ENCODE measurements at places on chromosomes 4 and X. TPM values are rescaled to one million over a fixed set of nuclear protein-coding genes. Genes with fewer than 3 reads are reported as not detected.

DNA sequence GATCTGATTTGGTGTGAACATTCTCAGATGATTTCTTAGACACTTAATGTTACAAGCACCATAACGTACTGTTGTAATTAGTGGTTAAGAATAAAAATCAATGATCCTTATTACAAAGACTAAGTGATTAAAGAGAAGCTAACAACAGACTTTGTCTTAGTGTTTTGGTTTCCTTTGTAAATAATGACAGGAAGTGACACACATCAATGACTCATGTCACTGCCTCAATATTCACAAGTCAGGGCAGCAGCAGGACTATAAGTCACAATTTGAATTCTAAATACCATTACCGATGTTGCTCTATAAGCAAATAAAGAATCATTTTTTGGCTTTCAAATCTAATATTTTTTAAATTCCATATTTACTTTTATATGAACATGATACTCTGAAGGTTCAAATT lies 115.8 kb upstream of the FAT4 start:
- H3K4me1 ChIP-seq, result no peaks in the 10 kb centered on the region
- H3K36me3 ChIP-seq, result no peaks in the 10 kb centered on the region
- H3K27me3 ChIP-seq, result no peaks in the 10 kb centered on the region
- no peak overlapping the region for H3K4me3 ChIP-seq
- H3K27ac ChIP-seq, result no peak overlapping the region

DNA sequence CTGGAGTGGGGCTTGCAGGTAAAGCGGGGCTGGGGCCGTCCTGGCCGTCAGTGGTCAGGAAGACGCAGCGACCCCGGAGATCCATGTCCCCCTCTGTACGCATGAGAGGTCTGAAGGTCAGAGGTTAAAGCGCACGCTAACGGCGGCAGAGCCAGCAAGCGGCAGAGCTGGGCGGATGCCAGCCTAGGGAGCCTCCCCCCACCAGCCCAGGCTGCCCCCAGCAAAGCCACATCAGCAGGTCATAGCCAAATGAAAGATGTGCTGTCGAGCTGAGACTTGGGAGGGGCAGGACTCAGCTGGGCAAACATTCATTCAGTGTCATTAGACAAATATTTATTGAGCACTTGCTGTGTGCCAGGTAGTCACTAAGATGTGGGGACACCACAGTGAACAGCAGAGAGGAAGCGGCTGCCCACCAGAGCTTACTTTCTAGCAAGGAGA lies 593 bp upstream of the JAKMIP1 start:
- peak overlapping the region; percentile 66 for H3K4me3 ChIP-seq
- H3K27me3 ChIP-seq, result peaks cover 63% of the 10 kb centered on the region
- no peak for DNase-seq
- peaks cover 29% of the 10 kb centered on the region for H3K4me1 ChIP-seq
- no peaks in the 10 kb centered on the region for H3K36me3 ChIP-seq
- H3K27ac ChIP-seq, result peak overlapping the region; percentile 54

DNA sequence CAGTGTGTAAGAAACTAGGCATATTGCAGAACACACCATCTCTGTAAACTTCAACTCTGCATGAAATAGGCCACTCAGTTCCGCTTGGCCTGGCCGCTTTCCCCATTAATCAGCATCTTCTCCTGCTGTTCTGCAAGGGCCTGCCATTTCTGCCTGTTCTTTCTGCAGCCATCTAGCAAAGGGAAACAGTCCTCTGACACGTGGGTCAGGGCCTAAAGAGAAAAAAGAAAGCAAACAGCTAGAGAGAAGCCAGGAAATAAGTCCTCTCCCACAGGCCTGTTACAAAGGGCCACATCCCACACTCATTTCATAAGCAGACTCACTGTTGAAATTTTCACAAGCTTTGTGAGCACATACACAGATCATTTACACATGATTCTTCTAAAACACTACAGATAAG lies 130.1 kb downstream of the PDE5A start:
- H3K36me3 ChIP-seq, result peaks cover 92% of the 10 kb centered on the region
- no peak overlapping the region for H3K4me3 ChIP-seq
- no peaks in the 10 kb centered on the region for H3K27me3 ChIP-seq

H2BW2 gene
- not detected for total RNA-seq

OCIAD2 gene
- 29.2 TPM for total RNA-seq

ARHGAP24 gene
- total RNA-seq, result 6.4 TPM

IGSF1 gene
- not detected for total RNA-seq

ZNF732 gene
- 0.29 TPM for total RNA-seq
